ELF-1 (cell line): ENCODE measurements at places on chromosomes 5 and 9.

- DNase-seq = no peak
Observed at GRCh38 chr5:112560371-112560770, 141.3 kb upstream of the EPB41L4A start.

DNA sequence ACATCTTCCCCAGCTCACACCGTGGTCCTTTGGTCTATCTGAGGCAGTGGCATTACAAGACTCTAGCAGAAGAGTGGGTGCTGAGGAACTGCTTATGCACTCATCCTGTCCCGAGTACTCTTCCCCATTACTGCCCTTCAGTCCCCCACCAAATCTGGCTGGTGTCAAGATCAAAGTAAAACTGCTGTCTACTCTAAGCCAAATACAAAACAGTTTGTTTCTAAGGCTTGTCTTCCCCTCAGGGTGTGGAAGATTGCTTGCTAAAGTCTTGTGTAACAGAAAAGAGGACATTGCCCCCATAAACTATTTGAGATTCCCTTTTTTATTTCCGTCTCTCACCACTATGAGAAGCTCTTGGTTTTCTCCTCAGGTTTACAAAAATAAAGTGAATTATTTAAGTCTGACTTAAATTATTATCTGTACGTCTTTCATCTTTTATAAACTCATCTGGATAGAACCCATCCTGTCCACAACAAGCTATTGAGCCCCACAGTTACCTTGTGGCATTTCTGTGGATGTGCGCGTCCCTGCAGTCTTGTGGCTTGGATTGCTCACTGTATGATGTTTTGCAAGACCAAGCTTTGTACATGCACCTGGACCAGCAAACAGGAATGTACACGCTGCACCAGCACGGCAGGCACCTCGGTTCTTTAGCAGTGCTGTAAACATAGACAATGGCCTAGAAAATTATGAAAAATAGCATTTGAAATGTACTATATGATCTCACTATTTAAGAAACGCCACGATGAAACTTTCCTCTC lies 61.0 kb downstream of the CYSTM1 start:
- no peak for DNase-seq

DNA sequence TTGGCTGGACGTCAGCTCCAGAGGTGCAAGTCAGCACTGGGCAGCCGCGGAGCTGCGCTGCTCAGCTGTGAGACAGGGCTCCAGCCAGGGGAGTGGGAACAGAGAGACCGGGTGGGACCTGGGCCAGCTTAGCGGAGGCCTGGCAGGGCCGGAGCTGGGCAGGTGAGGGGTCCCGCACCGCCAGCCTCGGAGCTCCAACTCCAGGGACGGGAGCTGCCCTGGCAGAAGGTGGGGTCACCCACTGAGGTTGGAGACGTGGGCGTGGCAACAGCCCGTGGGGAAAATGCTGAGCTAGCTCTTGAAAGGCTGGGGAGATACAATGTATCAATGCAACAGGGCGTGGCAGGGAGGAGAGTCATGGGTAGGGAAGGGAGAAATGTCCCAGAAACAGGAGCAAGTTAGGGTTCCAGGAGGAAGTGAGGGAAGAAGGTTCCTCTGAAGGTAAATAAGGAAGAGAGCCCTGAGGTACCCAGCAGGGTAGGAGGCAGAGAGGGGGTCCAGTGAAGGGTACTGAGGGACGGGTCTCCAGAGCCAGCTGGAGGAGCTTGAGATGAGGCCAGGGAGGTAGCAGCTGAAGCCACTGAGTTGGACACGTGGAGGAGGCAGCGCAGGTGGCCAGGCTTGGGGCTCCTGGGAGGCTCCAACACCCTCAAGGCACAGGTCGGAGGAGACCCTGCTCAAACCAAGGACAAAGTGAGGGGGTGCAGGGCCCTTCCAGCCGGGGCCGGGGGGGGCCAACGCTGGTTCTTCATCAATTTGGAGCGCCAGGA lies 736 bp upstream of the NKD2 start:
- no peak for DNase-seq

DNA sequence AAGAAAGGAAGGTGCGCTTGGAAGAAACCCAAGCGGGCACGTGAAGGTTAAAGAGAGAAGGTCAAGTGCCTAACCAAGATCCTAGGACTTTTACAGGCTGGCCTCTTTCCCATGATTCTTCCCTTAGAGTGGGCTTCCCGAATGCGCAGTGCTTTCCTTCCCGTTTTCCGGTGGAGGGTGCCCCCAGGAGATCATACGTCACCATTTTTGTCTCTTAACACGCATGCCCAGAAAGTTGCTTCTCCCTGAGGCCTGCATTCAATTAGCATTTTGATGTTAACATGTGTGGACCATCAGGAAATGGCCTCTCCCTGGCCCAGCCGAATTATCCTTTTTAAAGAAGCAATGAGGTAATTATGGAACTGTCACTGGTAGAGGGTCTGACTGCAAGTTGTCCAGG lies 1.9 kb upstream of the RUSC2 start:
- DNase-seq = no peak

- DNase-seq = no peak
Observed at GRCh38 chr9:106333481-106333880, 529.5 kb upstream of the ZNF462 start.

DNA sequence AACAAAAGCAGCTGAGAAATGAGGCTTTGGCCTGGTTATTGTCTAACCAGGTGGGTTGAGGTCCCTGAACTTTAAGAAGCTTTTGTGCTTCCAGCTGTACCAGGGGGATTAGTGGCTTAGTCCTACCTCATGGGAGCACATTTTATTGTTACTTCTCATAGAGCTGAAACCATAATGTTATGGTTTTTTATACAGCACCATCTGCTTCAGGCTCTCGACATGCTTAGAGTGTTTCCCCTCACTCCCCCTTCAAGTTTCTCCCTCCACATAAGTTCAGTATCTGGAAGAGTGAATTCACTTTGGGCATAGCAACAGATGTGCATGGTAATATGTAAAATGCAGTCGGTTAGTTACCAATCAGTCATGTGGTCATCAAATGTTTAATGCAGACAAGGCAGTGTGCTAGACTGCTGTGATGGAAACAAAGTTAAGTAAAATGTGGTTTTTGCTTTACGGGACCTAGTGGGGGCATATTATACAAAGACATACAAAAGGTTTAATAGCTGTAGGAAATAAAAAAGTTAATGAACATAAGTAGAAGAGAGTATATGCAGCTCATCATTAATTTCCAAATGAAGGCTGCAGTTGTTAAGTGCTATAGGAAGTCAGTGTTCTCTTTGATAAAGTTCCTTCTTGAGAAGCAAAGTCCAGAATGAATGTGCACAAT lies 95.9 kb upstream of the SPRY4 start:
- no peak for DNase-seq

DNA sequence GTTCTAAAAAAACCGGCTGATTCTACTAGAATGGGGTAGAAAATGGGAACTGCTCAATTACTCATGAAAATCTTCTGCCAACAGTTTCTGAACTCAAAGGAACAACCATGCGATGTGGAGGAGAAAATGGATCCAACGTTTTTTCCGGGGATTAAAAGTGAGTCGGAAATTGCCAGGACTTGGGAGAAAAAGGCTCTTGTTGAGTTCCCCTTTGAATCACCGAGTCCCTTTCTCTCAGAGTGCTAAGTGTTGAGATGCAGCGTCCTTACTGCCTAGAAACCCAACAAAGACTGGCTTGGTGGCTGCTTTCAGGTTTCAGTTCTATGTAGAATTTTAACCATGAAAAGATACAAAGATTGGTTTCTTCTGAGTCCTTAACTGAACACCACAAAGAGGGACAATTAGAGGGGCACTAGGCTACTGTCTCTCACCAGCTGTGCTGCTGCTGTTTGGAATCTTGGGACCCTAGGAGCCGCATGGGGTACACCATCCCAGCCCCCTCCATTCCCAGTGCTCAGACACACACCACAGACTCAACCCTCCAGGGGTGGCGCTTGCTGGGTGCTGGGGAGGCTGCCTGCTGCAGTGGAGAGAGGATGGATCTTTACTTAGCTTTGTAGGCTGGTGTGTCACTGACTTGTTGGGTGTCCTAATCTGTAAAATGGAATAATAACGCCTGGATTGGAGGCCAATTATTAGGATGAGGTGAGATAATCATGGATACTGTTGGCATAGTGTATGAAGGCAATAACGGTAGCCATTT lies 21.5 kb upstream of the NEUROG1 start:
- DNase-seq = no peak

GRCh38 chr5:177103523-177104253 lies 17.0 kb downstream of the FGFR4 start:
- DNase-seq = no peak

- DNase-seq = no peak
Observed at GRCh38 chr5:177300951-177301350, 2.6 kb downstream of the RAB24 start.

- no peak for DNase-seq
Observed at GRCh38 chr9:19155106-19155935, 28.0 kb upstream of the PLIN2 start.

- peak; percentile 39 for DNase-seq
Observed at GRCh38 chr5:151673421-151673820, 13.3 kb downstream of the SPARC start.

- DNase-seq = peak; percentile 56
Observed at GRCh38 chr9:133955821-133956411, 36.2 kb downstream of the VAV2 start.

GRCh38 chr5:132901730-132902129 lies 28.3 kb downstream of the LEAP2 start:
- no peak for DNase-seq
